Cardiac ventricle fibroblast (primary cell): ENCODE measurements at places on chromosomes 3 and 15. TPM values are rescaled to one million over a fixed set of nuclear protein-coding genes. Genes with fewer than 3 reads are reported as not detected.

GADL1 gene
- total RNA-seq = not detected in 2 replicates

CAMK1 gene
- 34.1 and 34.8 TPM in 2 replicates for total RNA-seq

RAB7A gene
- 98.8 and 116 TPM in 2 replicates for total RNA-seq

NPAP1 gene
- total RNA-seq = not detected in 2 replicates

PARP15 gene
- 0.44 TPM in 1 of 2 replicates, not detected in the other for total RNA-seq

IGF2BP2 gene
- total RNA-seq = 27.5 and 47.8 TPM in 2 replicates

ALPK3 gene
- 0.39 and 0.81 TPM in 2 replicates for total RNA-seq

SH3GL3 gene
- total RNA-seq = 0.05 TPM in 1 of 2 replicates, not detected in the other

LSAMP gene
- 5.2 and 7.9 TPM in 2 replicates for total RNA-seq
